ENCODE measurements at places on chromosomes 7 and 10. TPM values are rescaled to one million over a fixed set of nuclear protein-coding genes. Genes with fewer than 3 reads are reported as not detected.
A peak's percentile ranks its signal among the peaks of the same experiment; 100 is the strongest.

DNA sequence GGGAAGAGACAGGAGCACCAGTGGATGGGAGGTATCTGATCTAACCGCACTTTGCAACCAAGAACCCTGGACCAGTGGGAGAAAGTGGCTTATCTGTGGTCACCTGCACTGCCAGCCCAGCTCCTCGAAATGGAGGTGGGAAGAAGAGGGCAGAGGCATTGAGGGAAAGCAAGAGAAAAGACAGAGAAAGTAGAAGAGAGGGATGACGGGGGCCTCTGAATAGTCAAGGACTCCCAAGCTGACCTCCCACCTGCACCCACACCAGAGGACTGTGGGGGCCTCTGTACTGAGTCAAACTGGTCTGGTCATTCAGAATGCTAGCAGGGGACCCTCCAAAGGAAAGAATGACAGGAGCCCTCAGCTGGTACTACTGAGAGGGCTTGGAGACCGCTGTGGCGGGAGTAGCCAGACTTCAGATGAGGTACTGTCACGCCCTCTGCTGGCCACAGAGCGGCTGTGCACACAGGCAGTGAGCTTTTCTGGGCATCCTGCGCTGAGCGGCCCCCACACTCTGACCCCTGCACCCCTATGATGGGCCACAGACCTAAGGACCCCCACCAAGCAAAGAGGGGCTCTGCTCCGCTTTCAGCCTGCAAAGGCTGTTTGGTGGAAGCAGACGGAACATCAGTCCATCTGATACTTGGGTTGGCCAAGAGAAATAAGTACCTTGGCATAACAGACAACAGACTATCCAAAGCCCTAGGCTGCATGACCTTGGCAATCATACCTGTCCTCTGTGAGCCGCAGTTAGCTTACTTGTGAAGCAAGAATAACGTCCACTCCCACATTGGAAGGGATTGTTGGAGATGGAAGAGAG is 112.9 kb downstream of the COL13A1 start:
- DNase-seq, result peak; percentile 83

- no peak for DNase-seq
Measured at GRCh38 chr7:79227044-79227443, 226.4 kb downstream of the MAGI2 start.

DNA sequence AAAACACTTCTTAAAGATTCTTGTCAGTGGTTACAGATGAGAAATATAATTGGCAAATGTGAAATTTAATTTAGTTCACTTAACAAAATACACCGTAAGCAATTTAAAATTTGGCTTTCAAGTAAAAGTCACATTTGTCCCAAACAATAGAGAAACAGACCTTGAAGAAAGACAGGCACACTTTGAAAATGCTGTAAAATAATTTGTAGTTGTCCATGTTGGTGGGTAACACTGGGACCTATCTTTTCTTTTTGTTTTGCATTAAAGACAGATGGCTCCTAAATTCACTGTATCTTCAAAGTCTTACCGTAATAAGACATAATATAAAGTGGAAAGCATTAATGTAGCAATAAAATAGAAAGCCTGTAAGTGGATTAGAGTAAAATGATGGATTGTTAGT is 3.3 kb downstream of the GRK5 start:
- no peak for DNase-seq

DNA sequence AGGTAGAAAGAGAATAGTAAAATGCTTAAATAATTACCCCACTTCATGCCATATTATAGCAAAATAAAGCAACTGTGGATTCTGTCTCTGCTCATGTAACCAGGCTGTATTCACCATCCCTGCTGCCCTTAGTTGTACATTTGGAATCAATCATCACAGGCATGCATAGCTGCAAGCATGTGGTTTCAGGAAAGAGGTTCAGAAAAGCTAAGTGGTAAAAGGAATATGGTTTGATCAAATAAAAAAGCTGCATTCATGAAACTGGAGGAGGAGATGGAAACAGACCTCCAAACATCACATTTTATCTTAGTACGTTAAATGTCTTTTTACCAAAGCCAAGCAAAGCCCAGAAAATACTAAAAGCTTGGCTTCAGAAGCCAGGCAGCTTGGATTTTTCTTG is 81.3 kb downstream of the ADAM22 start:
- no peak for DNase-seq

- DNase-seq, result peak; percentile 4
Measured at GRCh38 chr10:99733366-99733765, 1.3 kb downstream of the CUTC start.

DNA sequence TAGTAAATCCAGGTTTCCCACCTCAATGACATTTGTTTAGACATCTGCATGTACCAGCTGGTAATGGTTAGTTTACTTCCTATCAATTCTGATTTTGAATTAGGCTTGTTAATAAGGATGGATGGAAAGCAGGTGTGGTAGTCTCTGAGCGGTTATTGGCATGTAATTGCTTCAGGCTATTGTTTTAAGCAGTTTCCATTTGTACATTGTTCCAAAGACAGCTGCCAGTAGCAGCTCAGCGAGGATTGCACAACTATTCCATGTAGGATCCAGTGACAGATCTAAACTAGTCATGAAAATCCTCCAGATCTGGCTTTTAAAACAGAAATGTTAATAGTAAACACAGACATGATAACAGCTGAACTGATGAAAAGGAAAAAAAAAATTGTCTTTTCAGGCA is 436.0 kb upstream of the ADARB2 start:
- DNase-seq, result no peak

DNA sequence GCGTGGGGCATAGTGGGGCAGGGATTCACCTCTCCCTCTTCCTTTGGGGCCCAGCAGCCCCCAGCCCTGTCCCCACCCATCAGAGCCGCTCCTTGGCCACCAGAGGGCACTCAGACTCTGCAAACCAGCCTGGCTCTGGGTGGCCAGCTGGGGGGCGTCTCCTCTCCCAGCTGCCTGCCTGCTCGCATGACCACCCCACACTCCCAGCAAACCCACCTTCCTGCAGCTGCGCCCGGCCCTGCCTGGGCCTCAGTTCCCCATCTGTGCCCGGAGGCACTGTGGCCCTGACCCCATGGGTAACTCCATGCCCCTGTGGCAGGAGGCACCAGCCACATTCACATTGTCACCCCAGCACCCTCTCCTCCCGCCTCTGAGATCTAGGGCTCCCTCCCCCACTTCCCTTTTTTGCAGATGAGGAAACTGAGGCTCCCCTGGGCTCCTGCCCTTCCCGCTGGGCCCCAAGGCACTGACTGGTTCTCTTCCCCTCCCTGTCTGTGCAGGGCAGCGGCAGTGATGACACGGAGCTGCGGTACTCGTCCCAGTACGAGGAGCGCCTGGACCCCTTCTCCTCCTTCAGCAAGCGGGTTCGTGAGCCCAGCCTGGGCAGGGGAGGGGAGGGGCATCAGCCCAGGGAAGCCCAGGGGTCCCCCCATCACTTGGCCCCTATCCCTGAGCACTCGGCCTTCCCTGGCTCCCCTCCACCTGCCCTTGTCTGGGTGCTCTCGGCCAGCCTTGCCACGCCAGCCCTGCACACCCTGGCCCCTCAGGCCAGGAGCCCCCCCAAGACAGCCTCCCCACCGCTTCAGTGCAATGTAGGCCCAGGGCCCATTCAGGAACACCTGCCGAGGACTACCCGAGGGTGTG is 6.9 kb upstream of the SH2B2 start:
- DNase-seq, result peak; percentile 93

DNA sequence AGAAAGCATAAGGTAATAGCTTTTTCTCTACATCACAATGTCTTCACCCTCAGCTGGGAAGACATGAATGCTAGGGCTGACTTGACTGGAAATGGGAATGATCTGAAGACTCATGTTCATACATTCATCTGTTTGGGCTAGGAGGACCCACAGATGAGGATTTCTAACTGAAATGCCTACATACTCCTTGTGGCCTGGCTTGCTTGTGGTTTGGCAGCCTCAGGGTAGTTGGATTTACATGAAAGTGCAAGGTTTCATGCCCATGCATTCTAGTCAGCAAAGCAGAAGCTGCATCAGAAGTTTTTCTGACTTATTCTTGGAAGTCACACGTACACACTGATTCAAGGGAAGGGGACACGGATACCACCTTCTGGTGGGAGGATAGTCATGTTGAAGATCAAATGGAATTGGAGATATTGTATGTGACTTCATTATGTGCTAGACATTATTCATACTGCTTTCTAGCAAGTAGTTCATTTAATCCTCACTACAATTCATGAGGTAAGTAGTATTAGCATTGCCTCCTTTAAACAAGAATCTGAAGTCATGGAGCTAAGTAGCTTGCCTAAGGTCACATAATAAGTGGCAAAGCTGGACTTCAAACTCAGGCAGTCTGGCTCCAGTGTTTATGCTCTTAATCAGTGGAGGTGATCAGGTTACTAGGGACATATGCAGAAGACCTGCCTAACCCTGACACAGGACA is 957.0 kb downstream of the LRMDA start:
- no peak for DNase-seq

GRCh38 chr10:5292196-5292735 is 72.5 kb upstream of the UCN3 start:
- DNase-seq, result no peak

DNA sequence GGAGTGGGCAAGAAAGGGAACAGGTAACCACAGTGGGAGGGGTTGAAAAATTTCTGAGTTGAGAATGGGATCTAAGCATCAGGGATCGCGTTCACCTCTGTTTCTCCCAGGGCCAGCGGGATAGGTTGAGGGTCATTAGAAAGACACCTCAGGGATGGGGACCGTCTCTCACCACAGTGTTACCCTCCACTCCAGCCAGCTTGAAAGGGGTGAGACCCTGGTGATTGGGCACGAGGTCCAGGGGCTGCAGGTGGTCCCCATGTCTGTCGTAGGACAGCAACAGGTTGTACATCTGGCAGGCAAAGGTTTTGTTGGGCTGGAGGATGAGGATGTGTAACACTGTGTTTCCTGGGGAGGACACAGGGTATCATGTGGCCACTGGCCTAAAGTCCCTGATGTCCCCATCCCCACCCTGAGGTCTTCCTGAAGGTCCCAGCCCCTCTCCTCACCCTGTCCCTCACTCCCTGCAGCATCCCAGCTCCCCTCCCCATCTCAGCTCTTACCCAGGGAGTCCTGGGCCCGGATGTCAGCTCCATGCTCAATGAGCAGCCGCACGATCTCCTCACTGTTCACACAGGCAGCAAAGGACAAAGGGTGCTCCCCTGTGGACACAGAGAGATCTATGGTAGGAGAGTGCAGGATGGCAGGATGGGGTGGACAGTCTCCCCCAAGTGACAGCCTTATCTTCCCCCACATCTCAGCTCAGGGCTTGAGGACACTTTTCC is 9.1 kb downstream of the TRPV6 start:
- DNase-seq, result no peak

- no peak for DNase-seq
Measured at GRCh38 chr7:102153599-102153946, 133.1 kb upstream of the SH2B2 start.

DNA sequence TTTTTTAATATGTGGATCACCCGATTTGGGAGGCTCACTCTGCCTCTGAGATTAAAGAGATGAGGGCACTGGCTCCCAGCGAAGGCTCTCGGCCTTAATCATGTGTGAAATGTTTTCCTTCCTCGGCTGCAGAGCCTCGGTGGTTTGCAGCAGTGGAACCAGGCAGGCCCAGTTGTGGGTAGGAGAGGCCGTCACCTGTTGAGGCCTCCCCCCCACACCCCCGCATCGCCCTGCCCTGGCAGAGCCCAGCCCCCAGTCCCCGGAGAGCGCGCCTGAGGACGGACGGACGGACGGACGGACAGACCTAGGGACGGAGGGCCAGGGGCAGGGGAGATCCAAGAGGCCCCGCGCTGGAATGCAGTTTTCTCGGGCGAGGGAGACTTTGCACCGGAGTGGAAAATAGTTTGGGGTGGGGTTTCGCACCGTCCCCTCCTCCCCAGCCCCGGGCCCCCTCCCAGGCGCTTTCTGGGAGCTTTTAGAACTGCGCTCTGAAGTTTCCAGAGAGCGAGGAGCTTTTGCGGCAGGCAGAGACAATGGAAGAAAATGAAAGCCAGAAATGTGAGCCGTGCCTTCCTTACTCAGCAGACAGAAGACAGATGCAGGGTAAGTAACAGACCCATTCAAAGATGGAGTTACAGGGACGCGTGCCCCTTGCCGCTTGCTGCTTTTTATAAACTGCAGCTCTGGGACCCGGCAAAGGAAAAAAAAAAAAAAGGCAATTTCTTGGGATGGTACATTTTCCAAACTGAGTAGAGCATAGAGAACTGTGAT is at the start of gene KIAA1217:
TSS of gene KIAA1217 (plus strand) at position 478 of the 771 bp plus-strand sequence. CDS start at position 534, 56 bp downstream.
- peak; percentile 86 for DNase-seq

- DNase-seq, result no peak
Measured at GRCh38 chr7:7709291-7709690, 9.1 kb downstream of the RPA3 start.

DNA sequence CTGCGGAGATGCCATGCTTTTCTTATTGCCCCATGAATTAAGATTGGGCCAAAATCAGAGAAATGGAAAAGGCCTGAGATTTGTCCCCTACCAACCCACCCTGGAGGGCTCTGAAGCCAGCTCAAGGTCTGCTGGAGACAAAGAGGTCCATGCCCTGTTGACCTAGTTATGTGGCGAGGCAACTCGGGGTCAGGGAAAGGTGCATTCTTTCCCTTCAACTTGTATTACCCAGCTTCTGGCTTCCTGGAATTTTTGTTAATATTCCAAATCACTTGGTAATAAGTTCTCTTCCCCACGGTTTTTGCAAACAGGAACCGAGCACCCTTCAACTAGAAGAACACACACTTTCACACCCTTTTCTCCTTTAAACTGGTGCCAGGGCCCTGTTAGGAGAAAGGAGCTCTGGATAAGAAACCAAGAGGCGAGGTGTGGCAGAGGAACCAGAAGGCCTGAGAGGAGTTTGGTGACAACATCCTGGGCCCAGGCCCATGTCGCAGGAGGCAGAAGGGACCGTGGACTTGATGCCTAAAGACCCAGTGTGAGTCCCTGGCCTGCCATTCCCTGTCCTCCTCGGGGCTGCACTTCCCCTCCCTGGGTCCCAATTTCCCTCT is 12.5 kb upstream of the SFRP5 start:
- DNase-seq, result peak; percentile 44

DNA sequence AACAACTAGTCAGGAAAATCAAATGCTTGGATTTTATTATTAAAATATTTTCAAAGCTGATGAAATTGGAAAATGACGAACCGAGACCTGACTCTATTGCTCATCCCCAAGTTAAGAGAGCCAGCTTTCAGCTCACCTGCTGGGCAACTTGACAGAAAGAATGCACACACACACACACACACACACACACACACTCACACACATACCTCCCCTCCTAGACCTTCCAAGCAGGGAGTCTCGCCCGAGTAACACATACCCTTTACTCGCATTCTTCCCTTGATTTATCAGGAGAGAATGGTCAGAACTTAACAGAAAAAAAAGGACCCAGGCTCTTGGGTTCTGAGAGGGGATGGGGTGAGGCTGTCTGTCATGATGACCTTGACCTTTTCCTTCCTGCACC is 19.1 kb downstream of the GPRIN2 start:
- no peak for DNase-seq

ATAD1 gene
- 57.3 TPM for total RNA-seq

GSAP gene
- total RNA-seq, result 29.4 TPM

STAG3 gene
- total RNA-seq, result 3.7 TPM

DENND2A gene
- 18.0 TPM for total RNA-seq

CADPS2 gene
- total RNA-seq, result 33.0 TPM

CRPPA gene
- total RNA-seq, result 5.9 TPM

CLRN3 gene
- total RNA-seq, result 9.4 TPM

MYOF gene
- total RNA-seq, result 134 TPM

MUC3A gene
- total RNA-seq, result 39.1 TPM

FAM53B gene
- 30.0 TPM for total RNA-seq

ABCA13 gene
- total RNA-seq, result 6.0 TPM

TAS2R4 gene
- total RNA-seq, result 2.5 TPM

ERV3-1 gene
- total RNA-seq, result 15.2 TPM

Measured in kidney (tissue), 22 donors.